ENCODE measurements at places on chromosomes 3 and 15.
A peak's percentile ranks its signal among the peaks of the same experiment; 100 is the strongest.

GRCh38 chr3:10753964-10754363 lies 62.1 kb upstream of the SLC6A11 start:
- DNase-seq = peak; percentile 9

- DNase-seq = no peak
Measured at GRCh38 chr3:64871834-64872249, 184.0 kb upstream of the ADAMTS9 start.

GRCh38 chr15:79896131-79896633 lies 632 bp downstream of the MTHFS start:
- DNase-seq = no peak

DNA sequence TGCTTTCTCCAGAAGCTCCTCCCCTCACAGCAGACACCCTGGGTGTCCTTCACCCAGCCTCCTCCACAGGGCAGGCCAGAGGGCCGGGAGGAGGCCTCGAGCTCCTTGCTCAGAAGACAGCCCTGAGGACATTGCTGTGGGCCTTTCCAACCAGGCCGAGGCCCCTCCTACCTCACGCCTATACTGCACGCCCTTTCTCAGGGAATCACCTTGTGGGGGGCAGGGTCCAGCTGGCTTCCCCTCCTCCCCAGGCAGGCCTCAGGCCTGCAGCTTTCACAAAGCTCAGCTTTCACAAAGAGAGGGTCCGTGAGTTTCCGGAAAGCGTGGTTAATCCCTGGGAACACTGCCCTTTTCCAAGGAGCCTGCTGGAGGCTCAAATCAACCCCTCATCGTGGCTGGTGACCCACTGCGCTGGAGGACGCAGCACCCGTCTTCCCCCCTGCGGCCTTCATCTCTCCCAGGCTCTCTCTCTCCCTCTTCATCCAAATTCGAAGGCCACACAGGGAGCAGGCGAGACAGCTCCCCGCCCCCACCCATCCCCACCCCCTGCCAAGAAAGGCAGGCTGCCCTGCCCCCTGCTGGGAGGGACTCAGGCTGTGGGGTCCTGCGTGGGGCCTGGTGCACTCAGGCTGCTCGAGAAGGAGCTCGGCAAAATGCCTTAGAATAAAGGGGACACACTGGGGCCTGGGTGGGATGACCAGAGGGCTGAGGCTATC lies 79.4 kb downstream of the OCA2 start:
- peak; percentile 66 for DNase-seq

DNA sequence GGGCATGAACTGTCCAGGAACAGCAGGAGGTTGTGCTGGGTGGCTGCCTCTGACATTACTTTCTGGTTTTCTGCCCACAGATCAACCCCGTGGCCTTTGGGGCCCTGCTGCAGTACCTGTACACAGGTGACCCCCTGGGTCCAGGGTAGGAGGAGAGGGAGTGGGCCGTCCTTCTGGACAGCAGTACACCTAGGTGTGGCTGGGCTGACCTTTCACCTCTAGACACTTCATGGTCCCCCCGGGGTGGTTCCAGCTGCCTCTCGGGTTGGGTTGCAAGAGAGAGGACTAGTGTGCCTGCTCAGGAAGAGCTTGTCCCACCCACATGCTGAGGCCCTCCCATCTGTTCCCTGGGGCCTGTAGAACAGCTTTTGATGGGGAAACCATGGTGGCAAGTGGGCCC lies 3.7 kb downstream of the ABTB1 start:
- DNase-seq = peak; percentile 50

GRCh38 chr3:66498687-66499621 lies 1.9 kb downstream of the LRIG1 start:
- DNase-seq = no peak

- DNase-seq = no peak
Measured at GRCh38 chr3:153042088-153042487, 119.9 kb upstream of the RAP2B start.

DNA sequence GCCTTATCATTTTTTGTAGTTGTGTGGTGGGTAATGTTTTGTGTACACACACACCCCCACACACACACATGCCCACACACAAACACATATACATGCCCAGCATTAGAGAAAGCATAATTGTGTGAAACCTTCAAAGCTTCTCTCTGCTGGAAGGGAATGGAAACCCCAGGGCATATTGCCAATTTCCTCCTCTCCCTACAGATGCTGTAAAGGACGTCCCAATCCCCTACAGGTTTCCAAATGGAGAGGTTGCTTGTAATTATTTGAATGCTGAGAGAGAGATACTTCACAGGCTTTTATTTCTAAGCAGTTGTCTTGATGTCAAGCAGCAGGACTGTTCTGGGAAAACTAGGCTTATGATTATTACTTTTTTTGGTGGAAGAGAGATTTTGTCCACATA lies 23.0 kb upstream of the CCK start:
- DNase-seq = no peak

DNA sequence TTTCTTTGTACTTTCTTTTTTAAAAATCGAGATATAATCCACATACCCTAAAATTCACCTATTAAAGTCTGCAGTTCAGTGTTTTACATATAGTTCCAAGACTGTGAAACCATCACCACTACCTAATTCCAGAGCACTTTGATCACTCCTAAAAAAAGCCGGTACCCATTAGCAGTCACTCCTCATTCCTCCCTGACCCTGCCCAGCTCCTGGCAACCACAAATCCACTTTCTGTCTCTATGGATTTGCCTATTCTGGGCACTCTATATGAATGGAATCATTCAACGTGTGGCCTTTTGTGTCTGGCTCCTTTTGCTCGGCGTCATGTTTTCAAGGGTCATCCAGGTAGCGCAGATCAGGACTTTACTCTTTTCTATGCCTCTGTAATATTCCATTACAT lies 17.3 kb downstream of the TRPM1 start:
- no peak for DNase-seq

Data from coronary artery (tissue), 2 donors.